Posterior cingulate gyrus (tissue), 11 donors: ENCODE measurements at places on chromosomes 2 and 18.

DNA sequence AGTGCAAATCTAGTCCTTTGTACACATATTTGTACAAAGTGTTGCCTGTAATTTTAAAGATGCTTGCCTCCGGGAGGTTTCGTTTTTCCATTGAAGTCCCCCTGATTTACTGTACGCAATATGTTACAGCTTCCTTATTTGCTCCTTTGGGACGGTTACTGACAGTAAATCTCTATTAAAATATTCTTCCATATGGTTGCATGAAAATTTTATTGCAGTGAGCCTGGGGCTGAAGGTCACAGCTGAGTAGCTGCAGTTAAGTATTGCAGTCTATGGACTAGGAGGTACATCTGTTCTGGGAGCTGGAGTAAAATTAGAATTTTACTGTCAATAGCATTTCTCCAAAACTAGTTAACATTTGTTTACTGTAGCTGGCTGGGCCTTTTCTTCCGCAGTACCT, 119.2 kb downstream of the ETAA1 start:
- no peak for DNase-seq

DNA sequence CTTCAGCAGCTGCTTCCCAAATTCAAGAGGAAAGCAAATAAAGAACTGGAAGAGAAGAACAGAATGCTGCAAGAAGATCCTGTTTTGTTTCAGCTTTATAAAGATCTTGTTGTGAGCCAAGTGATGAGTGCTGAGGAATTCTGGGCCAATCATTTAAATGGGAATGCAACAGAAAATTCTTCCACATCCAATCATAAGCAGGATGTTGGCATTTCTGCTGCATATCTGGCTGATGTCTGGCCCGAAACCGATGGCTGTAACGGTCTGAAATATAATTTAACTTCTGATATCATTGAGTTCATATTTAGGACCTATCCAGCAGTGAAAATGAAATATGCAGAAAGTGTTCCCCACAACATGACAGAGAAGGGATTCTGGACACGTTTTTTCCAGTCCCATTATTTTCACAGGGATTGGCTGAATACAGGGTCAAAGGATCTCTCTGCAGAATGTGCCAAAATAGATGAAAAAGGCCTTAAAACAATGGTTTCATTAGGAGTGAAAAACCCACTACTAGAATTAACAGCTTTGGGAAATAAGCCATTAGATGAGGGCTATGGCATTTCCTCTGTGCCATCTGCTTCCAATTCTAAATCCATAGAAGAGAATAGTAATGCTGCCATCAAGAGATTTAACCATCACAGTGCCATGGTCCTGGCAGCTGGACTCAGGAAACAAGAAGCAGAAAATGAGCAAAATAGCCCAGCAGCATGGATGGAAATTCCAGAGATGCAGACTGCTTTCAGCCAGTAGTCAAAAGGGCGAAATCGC, 175.6 kb downstream of the MC4R start:
- DNase-seq: no peak

DNA sequence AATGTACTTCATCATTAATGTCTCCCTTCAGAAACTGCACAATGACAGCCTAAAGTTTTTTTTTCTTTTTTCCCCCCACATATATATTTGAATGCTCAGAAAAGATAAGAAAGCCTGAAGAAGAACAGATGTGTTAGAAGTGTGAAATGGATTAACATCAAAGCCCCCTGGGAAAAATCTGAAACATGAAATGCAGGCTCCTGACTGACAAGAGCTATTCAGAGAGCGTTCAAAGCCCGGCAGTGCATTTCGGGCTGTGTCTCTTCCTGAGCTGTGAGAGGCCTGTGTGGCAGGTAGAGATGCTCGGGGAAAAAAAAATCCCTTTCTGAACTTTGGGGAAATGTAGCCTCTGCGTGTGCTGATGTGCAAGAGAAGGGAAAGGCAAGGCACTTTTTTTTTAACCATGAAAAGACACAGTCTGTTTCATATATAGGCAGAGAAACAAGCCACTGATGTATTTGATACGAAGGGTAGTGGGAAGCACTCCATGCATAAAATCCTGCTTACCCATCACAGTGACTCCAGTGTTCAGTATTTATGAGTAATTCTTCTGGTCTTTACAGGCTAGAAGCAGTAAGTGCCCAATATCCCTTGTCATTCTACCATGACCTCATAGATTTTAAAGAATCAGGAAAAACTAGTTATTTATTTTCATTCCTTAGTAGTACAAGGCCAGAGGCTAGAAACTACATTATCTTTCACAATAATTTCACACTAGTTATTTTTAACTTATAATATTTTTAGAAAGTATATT, 1574.2 kb upstream of the PIK3C3 start:
- no peak for DNase-seq

GRCh38 chr2:26588576-26588975, 52.6 kb downstream of the CIB4 start:
- no peak for DNase-seq

DNA sequence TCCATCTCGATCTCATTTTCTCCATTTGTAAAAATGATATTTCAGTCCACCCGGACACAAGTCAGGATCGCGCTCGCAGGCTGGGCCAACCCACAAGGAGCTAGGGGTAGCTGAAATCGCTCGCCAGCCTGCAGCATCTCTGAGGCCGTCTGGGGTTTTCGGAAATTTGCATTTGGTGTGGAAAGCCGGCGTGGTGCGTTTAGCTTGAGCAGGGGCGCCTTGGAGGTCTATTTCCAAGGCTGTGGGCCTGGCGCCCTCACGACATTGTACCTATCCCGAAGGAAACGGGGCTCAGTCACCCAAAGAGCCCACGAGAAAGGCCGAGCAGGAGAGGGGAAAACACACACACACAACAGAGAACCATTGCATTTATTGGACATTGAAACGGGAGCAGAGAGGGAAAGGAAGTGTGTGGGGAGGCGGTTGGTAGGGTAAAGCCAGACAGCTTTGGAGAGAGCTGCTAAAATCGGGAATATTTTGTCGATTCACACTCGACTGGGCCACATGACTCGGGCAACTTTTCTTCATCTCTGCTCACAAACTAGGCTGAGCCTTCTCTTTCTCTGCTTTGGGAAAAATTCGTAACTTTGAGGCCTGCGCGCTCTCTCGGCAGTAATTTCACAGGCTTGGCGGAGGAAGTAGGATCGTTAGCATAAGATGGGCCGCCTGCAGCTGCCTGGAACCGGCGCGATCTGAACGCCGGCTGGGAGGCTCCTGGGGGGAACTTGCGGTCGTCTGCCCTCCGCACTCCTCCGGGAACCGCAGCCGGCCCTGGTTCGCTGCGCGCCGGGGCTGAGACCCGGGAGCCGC, 1.1 kb upstream of the HOXD8 start:
- DNase-seq: no peak

DNA sequence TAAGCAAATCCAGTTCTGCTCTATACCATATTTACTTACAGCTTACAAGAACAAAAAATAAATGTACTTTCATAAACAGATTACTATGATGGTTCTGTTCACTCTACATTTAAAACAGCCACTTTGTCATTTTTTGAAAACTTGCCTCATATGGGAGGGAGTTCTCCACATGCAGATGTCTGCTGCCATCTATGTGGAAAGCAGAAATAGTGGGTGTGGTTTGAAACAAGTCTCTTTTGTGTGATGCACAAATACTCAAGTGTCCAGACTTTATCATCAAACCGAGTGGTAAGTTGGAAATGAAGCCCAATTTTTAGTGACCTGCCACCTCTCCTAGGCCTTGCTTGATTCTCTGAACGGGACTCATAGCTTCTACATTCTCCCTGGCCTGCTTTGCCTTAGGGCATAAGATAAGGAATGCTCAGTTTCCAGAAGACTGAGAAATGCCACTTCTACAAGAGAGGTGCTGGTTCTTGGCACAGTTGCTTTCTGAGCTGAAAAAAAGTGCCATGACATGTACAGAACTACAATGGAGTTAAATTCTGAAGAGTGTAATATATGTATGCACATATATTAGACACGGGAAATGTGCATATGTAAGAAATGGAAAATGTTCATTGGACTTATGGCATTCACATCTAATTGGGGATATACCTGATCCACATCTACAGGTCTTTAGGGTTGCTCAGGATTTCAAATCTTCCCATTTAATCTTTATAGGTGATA, 221.0 kb downstream of the SLC8A1 start:
- DNase-seq: no peak

DNA sequence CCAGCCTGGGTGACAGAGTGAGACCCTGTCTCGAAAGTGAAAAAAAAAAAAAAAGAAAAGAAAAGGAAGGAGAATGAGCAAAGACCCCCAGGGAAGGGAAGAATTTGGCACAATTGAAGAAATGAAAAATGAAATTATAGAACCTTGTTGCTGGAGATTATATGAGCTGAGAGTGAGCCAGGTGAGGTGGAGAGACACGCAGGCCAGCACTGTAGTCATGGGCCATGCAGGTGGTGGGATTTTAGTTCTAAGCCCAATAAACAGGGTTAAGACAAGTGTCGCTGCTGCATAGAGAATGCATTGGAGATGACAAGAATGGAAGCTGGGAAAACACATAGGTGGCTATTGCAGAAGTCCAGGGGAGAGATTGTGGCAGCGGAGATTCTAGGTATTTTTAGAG, 32.3 kb downstream of the FBLN7 start:
- DNase-seq: no peak

DNA sequence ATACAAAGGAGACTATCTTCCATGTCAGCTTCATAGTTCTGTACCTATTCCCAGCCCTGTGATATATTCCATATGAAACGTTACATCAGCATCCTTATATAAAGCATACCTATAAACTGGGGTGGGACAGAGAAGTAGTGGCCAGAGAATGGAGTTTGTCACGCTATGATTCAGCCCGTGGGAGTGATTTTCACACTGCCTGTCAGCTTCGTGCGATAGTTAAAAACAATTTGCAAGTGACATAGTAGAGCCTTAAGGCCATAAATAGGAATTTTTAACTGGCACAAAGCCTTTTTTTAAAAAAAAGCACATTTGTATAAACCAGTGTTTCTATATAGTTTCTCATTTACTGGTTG, 30.2 kb downstream of the PKP4 start:
- DNase-seq: no peak

GRCh38 chr2:66995636-66996035, 401.5 kb upstream of the ETAA1 start:
- no peak for DNase-seq

- no peak for DNase-seq
Observed at GRCh38 chr2:73979021-73979420, 5.7 kb upstream of the TET3 start.

- DNase-seq: no peak
Observed at GRCh38 chr2:59737299-59737698, 816.2 kb downstream of the BCL11A start.

- DNase-seq: no peak
Observed at GRCh38 chr2:209456489-209456888, 32.6 kb downstream of the MAP2 start.

DNA sequence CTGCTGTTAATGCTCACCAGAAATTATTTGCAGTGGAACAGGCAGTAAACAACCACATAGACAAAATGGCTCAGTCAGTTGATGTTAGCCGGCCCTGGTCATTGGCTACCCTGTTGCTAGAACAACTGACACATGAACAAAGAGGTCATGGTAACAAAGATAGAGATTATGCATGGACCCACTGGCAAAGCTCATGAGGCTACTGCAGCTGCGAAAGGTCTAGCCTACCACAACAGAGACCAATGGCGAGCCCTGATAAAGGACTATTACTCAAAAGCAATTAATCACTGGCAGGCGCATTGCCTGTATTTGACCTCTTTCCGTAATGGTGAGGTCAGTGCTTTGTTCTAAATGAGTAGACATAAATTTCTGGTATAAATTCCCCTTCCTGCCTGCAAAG, 474.2 kb downstream of the DSC3 start:
- DNase-seq: no peak

- no peak for DNase-seq
Observed at GRCh38 chr2:226802573-226802972, 3.0 kb upstream of the IRS1 start.

GRCh38 chr2:3962719-3963118, 259.3 kb downstream of the DCDC2C start:
- DNase-seq: no peak

- no peak for DNase-seq
Observed at GRCh38 chr2:101717071-101717845, 19.8 kb downstream of the MAP4K4 start.

GRCh38 chr2:18045230-18045629, 166.8 kb downstream of the KCNS3 start:
- DNase-seq: no peak

DNA sequence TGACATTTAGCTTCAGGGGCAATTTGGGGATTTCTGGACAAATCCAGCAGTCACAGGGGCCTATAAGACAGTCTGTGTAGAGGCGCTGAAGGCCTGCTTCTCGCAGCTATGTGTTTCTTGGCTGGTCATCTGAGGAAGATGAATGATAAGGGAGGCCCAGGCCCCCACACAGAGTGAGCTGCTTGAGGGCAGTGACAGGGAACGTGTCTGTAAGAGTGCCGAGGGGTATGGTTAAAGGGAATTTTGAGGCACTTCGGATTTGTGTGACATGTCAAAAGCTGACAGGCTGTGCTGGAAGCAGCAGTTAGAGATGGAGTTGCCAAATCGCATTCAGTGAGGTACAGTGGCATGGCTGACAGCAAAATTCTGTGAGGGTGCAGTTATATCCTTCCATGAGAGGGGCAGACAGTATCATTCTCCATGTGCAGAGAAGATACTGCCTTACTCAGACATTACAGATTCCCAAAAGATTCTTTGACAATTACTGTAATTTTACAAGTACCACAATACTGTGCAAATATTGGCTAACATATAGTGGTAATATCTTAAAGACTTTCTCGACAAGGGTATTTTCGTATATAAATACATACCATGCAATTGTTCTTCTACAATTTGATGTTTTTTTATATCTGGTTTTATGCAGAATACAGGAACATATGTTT, 74.0 kb downstream of the CERS6 start:
- DNase-seq: no peak

DNA sequence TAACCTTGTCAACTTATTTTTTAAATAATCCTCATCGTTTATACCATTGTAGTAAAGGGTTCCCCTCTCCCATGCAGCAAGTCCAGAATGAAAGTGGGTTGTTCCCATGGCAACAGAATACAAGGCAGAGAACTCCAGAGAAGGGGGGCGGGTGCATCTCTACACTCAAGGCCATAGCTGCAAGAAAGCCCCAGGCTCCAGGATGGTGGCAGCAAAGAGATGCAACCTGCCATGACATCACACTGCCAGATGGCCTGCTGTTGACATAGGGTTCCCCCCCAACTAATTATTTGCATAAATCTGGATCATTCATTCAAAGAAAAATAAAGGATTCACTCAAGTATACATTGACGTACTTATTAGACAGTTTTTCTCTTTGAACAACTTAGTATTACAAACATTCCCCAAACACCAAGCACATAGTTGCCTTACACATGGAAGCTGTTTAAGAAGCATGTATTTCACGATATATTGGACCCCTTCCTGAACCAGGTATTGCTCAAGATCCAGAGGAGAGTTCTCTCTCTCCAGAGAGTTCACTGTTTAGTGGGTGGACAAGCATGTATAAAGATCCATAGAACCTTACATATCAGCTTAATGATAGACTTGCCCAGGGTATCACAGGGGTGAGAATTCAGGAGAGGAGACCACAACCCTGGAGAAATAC, 87.4 kb upstream of the KLF7 start:
- DNase-seq: peak; percentile 58

DNA sequence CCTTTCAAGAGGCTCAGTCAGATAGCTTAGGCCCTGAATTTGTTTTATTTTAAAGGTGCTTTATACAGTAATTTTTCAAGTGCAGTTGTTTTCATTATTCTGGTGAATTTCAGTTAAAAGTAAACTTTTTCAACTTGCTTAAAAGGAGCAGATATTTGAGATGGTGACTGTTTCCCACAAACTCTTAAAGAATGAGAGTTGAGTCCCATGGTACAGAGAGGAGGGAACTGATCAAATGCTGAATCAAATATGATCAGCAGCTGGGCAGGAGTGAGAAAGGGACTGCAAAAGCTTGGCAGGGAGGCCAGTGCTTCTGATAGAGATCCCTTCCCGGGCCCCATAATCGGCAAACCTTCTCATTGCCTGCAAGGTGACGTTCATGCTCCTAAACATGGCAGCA, 91.2 kb downstream of the KCNS3 start:
- no peak for DNase-seq
